ENCODE measurements at places on chromosomes 3 and 15.

GRCh38 chr3:197149528-197149927 is 119.9 kb upstream of the MELTF start:
- DNase-seq = no peak

GRCh38 chr3:13158871-13159270 is 85.6 kb upstream of the IQSEC1 start:
- DNase-seq = no peak

DNA sequence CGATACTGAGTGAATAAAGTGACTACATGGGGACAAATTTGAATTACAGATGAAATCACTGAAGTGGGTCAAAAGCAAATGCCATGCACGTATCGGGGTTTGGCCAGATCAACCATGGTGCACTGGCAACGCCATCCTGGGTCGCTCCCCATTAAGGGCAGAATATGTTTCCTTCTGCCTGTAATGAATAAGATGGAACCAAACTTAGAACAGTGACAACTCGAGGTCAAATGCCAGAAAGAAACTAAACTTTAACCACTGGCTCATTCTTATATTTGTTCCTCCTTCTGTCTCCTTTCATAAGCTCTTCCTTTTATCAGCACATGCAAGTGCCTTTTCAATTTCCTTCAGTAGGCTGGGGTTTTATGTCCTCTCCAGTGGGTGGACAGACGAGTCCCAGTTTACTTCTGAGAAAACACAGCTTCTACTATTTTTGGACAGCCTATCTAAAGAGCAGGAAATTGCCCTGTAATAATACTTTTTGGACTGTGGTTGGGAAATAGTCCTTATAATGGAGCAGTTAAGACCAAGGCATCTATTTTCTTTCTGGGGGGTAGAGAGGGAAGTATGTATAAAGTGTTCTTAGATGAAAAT is 61.4 kb downstream of the WHAMM start:
- DNase-seq = no peak

- peak; percentile 76 for DNase-seq
Measured at GRCh38 chr15:65916664-65917406, 47.5 kb downstream of the RAB11A start.

GRCh38 chr3:139111392-139112229 is 66.9 kb upstream of the PRR23C start:
- DNase-seq = peak; percentile 50

DNA sequence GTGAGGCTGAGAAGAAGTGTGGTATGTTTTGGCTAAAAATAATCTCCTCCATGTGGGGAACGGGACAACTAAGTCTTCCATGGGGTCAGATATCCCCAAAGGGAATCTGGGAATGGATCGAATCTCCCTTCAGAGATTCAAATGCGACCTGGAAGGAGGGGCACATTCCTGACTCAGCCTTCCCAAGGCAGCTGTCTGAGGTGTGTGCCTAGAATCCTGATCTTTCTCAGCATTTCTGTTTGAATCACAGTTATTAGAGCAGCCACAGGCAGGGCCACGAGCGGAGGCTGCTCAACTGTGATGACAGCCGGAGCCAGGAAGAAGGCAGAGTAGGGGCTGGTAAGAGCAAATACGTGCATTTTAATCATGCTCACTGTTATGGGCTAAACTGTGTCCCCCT is 135.1 kb downstream of the ADAMTS17 start:
- no peak for DNase-seq

GRCh38 chr3:147915057-147915456 is 505.9 kb downstream of the ZIC1 start:
- no peak for DNase-seq

GRCh38 chr15:48993380-48993779 is 29.7 kb upstream of the SHC4 start:
- DNase-seq = no peak

DNA sequence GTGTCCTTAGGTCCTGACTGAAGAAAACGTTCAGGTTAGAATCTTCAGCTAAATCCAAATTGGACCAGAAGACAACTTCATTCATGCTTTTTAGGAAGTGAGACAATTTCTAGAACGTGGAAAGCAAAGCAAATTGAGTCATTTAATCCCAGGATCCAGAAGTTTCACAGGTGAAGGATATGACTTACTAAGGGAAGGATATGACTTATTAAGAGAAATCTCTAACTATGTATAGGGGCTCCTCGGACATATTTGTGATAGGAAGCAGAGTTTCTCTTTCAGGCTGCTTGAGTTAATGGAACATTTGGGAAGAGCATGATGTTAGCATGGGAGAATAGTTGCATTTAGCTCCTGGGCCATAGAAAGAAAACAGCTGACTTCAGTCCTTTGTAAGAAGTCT is 16.1 kb upstream of the PLOD2 start:
- no peak for DNase-seq

DNA sequence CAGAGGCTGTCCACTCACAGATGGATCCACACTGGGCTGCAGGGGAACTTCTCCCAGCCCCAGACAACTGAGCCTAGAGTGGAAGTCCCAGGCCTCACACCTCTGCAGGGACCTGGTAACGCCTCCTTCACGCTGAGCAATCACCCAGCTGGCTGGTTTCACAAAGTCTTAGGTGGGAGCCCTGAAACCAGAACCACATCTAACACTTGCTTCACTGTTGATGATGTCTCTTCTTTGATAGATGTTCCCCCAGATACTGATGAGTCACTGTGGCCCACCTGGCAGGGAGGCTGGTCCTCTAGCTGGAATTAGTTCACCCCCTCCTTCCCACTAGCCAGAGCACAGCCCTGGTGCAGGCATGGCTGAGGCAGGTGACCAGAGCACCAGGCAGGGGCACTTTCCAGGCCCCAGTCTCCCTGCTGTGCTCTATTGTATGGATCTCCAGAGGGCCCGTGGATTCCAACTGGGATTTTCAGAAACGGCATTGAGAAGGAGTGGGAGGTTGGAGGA is 33.5 kb downstream of the MYL3 start:
- DNase-seq = no peak

GRCh38 chr3:42031808-42032480 is 59.2 kb upstream of the TRAK1 start:
- no peak for DNase-seq

GRCh38 chr3:140568842-140569520 is 108.9 kb upstream of the TRIM42 start:
- no peak for DNase-seq

DNA sequence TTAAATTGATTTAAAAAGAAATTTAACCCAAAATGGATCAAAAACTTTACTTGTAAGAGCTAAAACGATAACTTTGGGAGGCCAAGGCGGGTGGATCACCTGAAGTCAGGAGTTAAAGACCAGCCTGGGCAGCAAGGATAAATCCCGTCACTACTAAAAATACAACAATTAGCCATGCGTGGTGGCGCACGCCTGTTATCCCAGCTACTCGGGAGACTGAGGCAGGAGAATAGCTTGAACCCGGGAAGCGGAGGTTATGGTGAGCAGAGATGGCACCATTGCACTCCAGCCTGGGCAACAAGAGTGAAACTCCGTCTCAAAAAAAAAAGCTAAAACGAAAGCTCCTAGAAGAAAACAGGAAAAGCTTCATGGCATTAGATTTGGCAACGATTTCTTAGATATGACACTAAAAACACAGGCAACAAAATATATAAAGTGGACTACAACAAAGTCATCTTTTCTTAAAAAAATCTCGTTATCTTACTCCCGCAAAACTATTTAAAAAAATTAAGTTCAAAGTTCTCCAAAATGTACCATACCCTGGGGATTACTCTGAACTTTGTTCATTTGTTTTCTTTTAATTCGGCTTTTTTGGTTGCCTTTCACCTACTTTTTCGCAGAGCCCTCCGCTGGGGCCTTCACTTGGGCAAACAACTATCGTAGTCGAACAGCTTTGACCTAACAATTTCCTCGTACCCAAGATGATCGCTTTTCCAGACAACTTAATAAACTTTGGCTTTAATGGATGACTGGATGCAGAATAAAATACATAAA is 2.9 kb downstream of the HDDC3 start:
- no peak for DNase-seq

- no peak for DNase-seq
Measured at GRCh38 chr15:89526181-89526580, 29.8 kb upstream of the RHCG start.

- no peak for DNase-seq
Measured at GRCh38 chr3:38984110-38984509, 67.6 kb downstream of the SCN11A start.

- DNase-seq = no peak
Measured at GRCh38 chr15:55183679-55184078, 13.1 kb downstream of the RSL24D1 start.

DNA sequence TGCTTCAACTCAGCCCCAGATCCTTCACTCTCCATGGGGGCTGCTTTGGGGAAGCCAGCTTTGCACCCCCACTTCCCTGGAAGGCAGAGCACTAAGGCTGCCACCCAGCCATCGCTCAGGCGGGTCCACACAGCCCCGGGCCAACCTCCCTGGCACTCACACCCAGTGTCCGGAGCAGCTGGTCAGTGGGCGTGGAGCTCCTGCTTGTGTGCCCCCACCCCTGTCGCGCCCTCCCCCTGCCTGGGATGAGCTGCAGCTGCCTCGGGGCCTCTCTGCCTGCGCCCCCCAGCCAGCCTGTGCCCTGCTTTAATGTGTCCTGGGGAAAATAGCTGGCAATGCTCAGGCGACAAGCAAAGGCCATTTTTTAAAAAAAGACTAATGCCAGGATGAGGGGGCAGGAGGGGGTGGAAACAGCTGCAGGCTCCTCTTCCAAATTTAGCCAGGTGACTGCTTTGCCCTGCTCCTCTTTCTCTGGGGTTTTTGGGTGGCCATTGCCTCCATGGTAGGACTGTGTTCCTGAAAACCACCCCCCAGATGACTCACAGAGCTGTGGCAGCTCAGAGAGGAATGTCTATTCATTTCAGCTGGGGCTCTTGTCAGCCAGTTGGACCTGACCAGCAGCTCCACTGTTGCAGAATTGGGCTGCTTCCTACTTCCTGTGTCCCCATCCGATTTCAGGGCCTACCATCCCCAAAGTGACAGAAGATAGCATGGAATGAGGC is 65.0 kb downstream of the CEMIP start:
- DNase-seq = peak; percentile 34

DNA sequence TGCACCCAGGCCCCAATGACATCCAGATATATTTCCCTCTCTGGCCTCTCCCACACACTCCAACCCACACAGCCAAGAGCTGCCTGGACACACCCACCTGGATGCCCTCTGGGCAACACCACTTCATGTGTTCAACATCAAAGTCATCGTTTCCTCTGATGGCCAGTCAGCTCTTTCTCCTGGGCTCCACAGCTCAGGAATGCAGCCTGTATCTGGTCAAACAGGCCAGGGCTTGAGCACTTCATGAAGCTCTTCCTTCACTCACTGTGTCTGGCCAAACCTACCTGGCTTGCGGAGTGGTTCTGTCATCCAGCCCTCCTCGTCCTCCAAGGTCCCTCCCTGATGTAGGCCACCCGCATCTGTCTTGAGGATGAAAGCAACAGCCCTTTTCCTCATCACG is 35.8 kb upstream of the SLC6A11 start:
- no peak for DNase-seq

- no peak for DNase-seq
Measured at GRCh38 chr3:71144525-71145253, 438.8 kb downstream of the FOXP1 start.

DNA sequence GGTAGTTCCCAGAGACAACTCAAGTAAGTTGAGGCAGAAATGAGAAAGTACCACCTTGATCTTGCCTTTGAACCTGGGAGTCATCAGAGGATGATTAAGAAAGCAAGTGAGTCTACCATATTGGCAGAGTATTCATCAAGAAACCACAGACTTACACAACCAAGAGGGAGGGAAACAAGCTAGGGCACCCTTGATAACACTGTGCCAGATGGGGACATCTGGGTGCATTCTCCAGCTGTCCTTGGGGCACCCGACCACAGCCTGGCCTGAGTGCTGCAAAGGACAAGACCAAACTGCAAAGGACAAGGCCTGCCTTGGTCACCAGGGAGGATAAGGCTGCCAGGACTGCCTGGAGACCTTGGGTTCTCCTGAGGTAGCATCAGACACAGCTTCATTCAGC is 553.6 kb downstream of the EPHB1 start:
- DNase-seq = no peak

DNA sequence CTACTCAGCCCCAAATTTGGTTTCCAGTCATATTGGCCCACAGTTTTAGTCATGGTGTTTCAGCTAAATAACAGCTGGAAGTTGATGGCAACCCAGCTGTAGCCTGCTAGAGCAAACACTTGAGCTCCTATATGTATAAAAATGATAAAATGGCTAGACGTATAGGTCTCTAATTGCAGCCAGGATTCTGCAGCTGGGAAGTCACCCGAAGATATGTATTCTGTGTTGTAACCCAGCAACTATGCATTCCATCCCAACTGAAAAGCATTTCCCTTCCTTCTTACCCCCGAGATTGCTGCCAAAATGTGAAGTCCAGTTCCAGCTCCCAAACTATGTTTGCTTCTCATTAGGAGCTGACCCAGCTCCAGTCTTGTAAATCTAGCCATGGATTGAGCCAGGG is 408.4 kb downstream of the AGBL1 start:
- DNase-seq = no peak

GRCh38 chr3:65503776-65504175 is 534.9 kb downstream of the MAGI1 start:
- no peak for DNase-seq

DNA sequence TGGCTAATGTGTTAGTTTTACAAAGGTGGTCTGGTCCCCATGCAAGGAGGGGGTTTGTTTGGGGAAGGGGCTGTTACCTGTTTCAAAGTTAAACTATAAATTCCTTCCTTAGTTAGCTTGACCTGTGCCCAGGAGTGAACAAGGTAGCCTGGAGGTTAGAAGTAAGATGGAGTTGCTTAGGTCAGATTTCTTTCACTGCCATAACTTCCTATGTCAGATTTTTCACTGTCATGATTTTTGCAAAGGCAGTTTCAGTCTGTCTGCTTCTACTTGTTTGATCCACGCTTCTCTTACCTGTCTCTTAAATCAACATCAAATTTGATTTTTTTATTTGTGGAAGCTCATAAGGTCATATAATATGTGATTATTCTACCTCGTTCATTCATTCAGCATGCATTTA is 28.6 kb downstream of the STARD9 start:
- DNase-seq = no peak

GRCh38 chr3:52174896-52175295 is 20.7 kb upstream of the POC1A start:
- no peak for DNase-seq

DNA sequence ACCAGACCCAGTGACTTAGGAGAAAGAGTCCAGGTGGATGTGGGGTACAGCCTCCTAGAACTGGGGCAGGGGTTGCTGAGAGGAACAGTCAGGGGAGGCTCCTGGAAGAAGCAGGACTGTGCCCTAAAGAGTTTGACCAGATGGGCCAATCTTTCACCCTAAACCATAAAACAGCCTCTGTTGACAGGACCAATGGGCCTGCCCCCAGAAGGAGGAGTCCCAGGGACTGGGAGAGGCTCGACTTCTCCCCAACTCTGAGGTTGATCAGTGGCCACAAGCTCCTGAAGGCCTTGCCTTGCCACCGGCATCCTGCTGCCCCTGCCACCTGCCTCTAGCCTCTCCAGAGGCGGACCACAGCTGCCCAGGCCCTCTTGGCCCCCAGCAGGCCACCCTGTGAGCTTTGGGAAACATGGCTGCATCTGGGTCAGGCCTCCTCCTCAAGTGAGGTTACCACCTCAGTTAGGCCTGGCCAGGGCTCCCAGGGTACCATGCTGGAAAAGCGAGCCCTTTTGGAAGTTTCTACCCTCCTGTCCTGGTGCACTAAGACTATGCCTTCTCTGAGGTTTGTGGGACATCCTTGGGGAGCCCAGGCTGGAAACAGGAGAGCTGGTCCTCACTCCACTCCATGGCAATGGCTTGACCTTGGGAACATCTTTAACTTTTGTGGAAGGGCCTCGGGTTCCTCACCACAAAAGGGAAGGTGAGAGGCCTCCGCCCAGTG is 2.8 kb downstream of the VIPR1 start:
- DNase-seq = no peak

Measured in A549 (cell line).